ENCODE measurements at places on chromosomes 3 and 15. TPM values are rescaled to one million over a fixed set of nuclear protein-coding genes. Genes with fewer than 3 reads are reported as not detected.
A peak's percentile ranks its signal among the peaks of the same experiment; 100 is the strongest.

DNA sequence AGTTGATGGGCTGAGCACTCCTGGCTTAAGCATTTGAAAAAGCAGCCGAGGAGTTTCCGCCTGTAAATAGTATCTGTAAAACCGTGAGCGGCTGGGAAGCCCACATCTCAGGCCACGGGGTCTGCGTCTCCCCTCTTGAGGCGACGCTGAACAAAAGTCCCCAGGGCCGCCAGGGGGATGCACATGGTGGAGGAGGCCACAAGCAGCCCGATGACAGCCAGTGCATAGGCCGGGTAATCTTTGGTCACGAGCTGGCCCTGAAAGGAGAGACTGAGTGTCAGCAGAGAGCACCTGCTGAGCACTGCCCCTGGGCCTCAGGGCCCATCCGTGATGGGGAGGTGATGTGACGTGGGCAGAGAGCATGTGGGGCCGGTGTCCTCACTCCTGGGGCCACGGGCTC, 37.5 kb downstream of the SLC6A20 start:
- DNase-seq = no peak

GRCh38 chr3:170081079-170081741, 43.4 kb downstream of the GPR160 start:
- no peak for DNase-seq

EXOG gene
- polyA plus RNA-seq = 1.6 TPM

FBXO40 gene
- polyA plus RNA-seq = not detected

RSL24D1 gene
- 84.2 TPM for polyA plus RNA-seq

FSD2 gene
- not detected for polyA plus RNA-seq

GRCh38 chr3:186717039-186717457, at the start of gene KNG1:
TSS of gene KNG1 (plus strand) at chr3:186717359. CDS start at chr3:186717543, 184 bp downstream.
- DNase-seq = no peak

GRCh38 chr15:25671132-25671531, 192.0 kb downstream of the ATP10A start:
- no peak for DNase-seq

GRCh38 chr3:49017971-49018706, at the start of gene DALRD3:
TSS of gene DALRD3 (minus strand) at chr3:49018580. CDS start at chr3:49018564, 16 bp downstream.
- peak; percentile 63 for DNase-seq

- DNase-seq = no peak
Measured at GRCh38 chr3:141407825-141408224, 39.5 kb downstream of the ZBTB38 start.

DNA sequence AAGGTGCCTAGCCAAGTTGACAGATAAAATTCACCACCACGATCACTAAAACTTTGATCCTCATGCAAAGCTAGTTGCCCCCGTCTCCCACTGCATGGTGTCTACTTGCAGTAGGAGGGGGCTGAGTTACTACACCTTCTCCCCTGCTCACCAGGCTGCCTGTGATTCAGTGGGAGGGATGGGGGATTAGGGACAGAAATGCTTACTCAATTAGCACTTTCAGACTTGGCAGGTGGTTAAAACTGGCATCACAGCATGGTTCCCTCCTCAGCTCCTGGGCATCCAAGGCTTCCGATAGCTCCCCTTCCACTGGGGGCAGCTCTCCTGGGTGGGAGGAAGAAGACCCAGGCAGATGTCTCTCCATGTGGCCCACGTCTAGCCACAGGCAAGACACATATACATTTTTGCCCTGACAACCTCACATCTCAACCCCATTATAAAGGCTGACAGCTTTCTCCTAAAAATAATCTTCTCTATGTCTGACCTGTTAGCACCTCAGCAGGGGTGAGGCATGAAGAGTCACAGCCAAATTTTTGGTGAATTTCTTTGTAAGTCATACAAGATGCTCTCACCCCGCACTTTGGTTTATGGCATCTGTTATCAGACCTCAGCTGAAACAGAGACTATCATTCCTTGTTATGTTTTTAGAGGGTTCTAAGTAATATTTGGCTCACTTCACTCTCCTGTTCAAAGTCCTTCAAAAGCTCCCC, 369.0 kb downstream of the SV2B start:
- DNase-seq = no peak

DNA sequence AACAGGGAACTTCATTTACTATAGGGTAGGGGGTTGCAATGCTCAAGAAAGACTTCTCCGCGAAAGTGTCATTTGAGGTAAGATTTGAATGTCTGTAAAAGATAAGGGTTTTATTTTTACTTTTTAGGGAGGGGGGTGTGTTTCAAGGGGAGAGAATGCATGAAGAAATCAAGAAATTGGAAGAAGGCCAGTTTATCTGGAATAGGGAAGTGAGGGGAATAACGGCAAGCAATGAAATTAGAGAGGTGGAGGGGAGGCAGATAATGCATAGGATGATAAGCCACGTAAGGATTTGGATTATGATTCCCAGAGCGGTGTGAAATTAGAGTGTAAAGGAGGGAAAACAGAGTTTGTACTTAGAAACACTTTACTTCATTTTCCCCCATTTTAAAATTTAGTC, 63.0 kb upstream of the MB21D2 start:
- DNase-seq = no peak

DNA sequence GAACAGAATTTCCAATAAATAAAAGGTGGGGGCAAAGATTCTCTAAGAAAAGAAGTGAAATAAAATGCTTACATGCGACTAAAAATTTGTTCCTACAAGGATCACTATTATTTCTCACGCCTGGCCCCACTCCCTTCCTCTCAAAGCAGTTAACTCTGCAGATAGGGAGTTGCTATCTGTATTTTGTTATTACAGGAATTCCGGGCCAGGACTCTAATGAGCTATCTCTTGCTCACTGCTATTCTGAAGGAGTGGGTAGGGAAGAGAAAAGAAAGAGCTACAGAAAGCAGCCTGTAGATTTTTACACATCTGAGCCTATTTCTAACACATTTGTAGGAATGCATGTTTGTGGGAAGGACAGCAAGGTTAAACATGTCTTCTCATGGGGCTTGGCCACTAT, 140.4 kb downstream of the PCCB start:
- no peak for DNase-seq

DNA sequence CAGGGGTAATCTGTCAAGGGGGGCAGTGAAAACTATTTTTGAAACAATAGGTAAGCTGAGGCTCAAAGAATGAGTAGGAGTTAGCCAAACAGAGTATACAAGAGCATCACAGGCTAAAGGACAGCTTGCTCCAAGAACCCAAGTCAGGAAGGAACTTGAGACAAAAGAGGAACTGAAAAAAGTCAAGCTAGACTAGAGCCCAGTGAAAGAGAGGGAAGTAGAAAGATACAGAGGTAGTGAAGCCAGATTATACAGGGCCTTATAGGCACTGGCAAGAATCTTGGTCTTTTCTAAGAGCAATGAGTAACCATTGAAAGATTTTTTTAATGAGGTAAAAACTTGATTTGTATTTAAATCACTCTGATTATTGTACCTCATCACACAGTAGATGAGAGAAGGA, 69.9 kb downstream of the FILIP1L start:
- peak; percentile 71 for DNase-seq

DNA sequence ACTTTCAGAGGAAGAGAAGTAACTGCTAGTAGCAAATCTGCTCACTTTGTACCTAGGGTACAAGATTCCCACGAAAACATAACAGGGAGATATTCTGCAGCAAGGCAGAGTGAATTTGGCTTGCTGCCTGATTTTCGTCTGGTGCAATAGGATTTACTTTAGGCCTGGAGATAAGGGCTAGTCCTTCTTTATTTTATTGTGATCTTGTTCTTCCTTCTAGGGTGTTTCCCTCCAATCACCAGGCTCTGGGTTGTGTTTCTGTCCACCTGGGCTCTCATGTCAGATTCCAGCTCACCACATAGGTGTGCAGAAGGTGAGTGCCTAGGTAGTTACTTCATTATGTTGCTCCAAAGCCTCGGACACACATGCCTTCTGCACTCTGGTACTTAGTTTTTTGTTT, 211.8 kb upstream of the RGMA start:
- DNase-seq = no peak

- peak; percentile 23 for DNase-seq
Measured at GRCh38 chr3:6799264-6799915, 61.5 kb upstream of the GRM7 start.

SKOR1 gene
- polyA plus RNA-seq = not detected

- DNase-seq = no peak
Measured at GRCh38 chr3:37984596-37984995, 6.0 kb upstream of the VILL start.

MED12L gene
- 0.06 TPM for polyA plus RNA-seq

CGNL1 gene
- not detected for polyA plus RNA-seq

DNA sequence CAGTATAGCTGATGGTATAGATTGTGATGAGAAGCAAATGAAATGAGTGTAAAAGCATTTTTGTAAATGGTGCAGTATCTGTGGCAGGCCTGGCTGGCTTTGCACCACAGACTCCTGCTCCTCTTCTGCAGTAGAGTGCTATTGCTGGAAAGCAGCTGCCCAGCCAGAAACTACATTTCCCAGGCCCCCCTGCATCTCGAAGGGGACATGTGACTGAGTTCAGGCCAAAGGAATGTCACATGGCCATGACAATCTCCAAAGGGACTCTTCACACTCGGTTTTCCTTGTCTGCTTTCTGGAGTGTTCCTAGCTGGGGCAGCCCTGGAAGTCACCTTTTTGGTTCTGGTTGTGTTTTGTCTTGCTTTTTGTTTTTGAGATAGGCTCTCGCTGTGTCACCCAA, 277.1 kb downstream of the SUCLG2 start:
- DNase-seq = no peak
